Activated CD4-positive, alpha-beta T cell treated with anti-CD3 and anti-CD28 coated beads, Interleukin-2, amount 50 U/mL, for 48 hours (primary cell): ENCODE measurements at places on chromosomes 1 and 21.

GRCh38 chr1:42838482-42839190 lies 7.8 kb upstream of the ZNF691 start:
- no peak for DNase-seq

GRCh38 chr21:44601596-44602462 lies 1.4 kb downstream of the KRTAP10-7 start:
- no peak for DNase-seq

- DNase-seq: no peak
Observed at GRCh38 chr1:17919525-17920439, 164.6 kb downstream of the ACTL8 start.

DNA sequence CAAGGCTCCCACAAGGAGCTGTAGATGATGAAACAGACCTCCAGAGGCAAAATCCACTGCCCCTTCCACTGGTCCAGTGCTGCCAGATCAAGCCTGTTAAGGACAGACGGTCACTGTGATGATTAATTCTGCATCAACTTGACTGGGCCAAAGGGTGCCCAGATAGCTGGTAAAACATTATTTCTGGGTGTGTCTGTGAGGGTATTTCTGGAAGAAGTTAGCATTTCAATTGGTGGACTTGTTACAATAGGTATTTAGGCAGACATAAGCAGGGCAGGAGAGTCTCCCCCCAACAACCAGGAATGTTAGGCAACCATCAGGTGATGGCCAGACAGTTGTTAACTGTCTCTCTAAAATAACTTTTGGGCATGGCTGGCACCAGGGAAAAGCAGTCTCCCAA lies 40.9 kb upstream of the GALNT2 start:
- DNase-seq: no peak

GRCh38 chr1:41396084-41396483 lies 34.9 kb downstream of the FOXO6 start:
- no peak for DNase-seq

GRCh38 chr1:178345238-178345637 lies 151.5 kb downstream of the CLEC20A start:
- DNase-seq: no peak
